ENCODE measurements at places on chromosomes 13 and 19. TPM values are rescaled to one million over a fixed set of nuclear protein-coding genes. Genes with fewer than 3 reads are reported as not detected.

Gene CEACAM8
- not detected for polyA plus RNA-seq

DNA sequence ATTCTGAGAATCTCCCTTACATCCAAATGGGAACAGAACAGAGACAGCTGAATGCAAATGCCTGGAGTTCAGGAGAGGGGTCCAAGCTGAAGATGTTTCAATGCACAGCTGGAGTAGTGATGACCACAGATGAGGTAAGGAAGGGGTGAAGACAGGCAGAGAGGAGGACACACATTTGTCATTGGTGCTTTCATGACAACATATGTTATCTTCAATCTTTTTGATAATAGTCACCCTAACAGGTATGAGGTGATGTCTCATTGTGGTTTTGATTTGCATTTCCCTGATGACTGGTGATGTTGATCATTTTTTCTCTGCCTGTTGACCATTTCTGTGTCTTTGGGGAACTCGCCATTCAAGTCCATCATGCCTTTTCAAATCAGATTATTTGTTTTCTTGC, 19.2 kb downstream of the SIGLEC7 start:
- DNase-seq, result no peak

DNA sequence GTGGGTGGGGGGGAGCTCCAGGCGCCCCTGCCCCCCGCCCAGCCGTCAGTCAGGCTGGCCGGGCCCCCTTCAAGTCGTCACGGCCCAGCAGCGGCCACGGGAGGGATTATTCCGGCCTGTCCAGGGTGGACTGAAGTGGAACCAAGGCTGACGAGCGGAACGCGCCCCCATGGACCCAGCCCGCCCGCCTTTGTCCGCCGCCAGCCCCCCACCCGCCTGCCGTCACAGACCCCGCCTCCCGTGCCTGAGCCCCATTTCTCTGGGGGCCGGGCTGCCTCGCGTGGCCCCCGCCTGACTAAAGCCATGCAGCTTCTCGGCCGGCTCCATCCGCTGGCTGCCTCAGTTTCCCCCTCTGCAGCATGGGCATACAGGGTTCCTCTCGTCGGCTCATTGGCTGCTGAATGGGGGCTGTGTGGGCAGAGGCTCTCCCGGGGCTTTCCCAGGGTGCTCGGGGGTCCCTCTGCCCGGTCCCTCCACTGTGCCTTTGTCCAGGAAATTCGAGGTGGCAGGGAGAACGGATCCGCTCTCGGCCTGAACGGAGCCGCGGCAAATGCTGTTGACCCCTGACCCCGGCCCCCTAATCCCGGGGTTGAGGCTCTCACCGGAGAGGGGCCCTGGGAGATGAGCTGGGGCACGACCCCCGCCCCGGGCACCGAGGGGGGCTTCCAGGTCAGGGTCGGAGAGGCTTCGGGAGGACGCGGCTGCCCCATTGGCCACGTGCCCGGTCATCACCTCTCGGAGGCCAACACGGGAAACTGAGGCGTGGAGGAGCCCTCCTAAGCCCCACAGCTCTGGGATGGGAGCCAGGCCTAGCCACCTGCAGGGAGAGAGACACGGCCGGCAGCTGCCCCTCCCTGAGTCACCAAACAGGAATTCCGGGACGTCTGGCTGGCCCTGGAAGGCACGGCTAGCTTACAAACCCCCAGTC, 27.4 kb downstream of the EFNA2 start:
- no peak for DNase-seq

- DNase-seq, result peak; percentile 88
Observed at GRCh38 chr13:114132419-114133121, at the start of gene RASA3. Gene RASA3 (minus strand): TSS chr13:114132623. CDS start chr13:114132489, 134 bp downstream.

Gene RPL28
- polyA plus RNA-seq, result 738 TPM

DNA sequence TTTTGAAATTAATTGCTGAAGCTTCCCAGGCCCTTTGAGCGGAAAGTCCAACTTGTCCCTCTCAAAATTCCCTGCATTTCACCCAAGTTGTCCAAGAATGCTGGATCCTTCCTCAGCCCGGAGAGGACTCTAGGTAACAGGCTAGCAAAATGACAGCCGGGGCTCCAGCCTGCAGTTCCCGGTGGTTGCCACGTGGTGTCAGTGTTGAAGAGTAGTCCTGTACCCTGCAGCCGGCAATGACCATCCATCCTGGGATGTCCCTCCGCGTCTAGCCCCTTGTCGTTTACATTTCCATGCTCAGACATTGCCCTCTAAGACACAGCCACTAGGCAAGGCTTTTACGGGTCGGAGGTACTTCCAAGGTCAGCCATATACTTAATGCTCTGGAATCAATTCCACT, 31.4 kb upstream of the MTIF3 start:
- peak; percentile 28 for DNase-seq

- DNase-seq, result no peak
Observed at GRCh38 chr13:28585561-28585960, 73.4 kb upstream of the POMP start.

- no peak for DNase-seq
Observed at GRCh38 chr13:45584816-45585215, 30.7 kb downstream of the ERICH6B start.

Data from pancreas (tissue), 10 donors.